Diencephalon (tissue), 1 donor: ENCODE measurements at places on chromosomes 13 and 19. TPM values are rescaled to one million over a fixed set of nuclear protein-coding genes. Genes with fewer than 3 reads are reported as not detected.

Gene LGI4
- total RNA-seq, result 15.0 TPM

Gene GFY
- total RNA-seq, result not detected

Gene WDR87
- total RNA-seq, result not detected

Gene FFAR2
- 0.23 TPM for total RNA-seq

Gene LRRC4B
- total RNA-seq, result 105 TPM

Gene HIPK4
- total RNA-seq, result not detected

Gene DDX49
- total RNA-seq, result 47.3 TPM

Gene TARM1
- not detected for total RNA-seq

Gene KASH5
- not detected for total RNA-seq

Gene SIGLEC11
- 0.23 TPM for total RNA-seq

Gene IFNL1
- total RNA-seq, result not detected

Gene FBXO27
- 10.4 TPM for total RNA-seq

Gene PRR19
- 3.5 TPM for total RNA-seq

Gene KLK7
- not detected for total RNA-seq

Gene KLF1
- 0.69 TPM for total RNA-seq

Gene ZNF772
- 66.7 TPM for total RNA-seq

Gene ADM5
- 1.4 TPM for total RNA-seq

Gene MISP3
- total RNA-seq, result 1.8 TPM

Gene URAD
- not detected for total RNA-seq

Gene DACT3
- 24.0 TPM for total RNA-seq

Gene APOC4
- not detected for total RNA-seq

Gene MED26
- total RNA-seq, result 4.4 TPM

Gene MYH14
- total RNA-seq, result 4.4 TPM

Gene TNNT1
- 20.5 TPM for total RNA-seq

Gene ZNF600
- total RNA-seq, result 1.2 TPM

Gene ZNF101
- 9.2 TPM for total RNA-seq

Gene TEX26
- 3.2 TPM for total RNA-seq

Gene FCER2
- 0.46 TPM for total RNA-seq

Gene EVI5L
- 55.4 TPM for total RNA-seq

Gene ZNF446
- total RNA-seq, result 8.8 TPM

Gene HCST
- 0.92 TPM for total RNA-seq

Gene LYL1
- 3.9 TPM for total RNA-seq

Gene ZGLP1
- 1.6 TPM for total RNA-seq

Gene C19orf81
- not detected for total RNA-seq

Gene SLC1A6
- total RNA-seq, result 56.7 TPM

Gene FXYD3
- total RNA-seq, result not detected

Gene NRTN
- not detected for total RNA-seq

Gene TMPRSS9
- total RNA-seq, result 0.23 TPM

Gene KMT2B
- total RNA-seq, result 6.2 TPM

Gene SIGLEC12
- not detected for total RNA-seq

Gene CD70
- not detected for total RNA-seq

Gene FLT3LG
- total RNA-seq, result 0.69 TPM

Gene ITM2B
- 204 TPM for total RNA-seq

Gene CCDC8
- total RNA-seq, result 8.1 TPM

Gene TPTE2
- 0.46 TPM for total RNA-seq

Gene FPR2
- total RNA-seq, result 0.92 TPM

Gene ZNF728
- total RNA-seq, result 5.5 TPM

Gene CERS1
- total RNA-seq, result 48.9 TPM

Gene BRSK1
- 111 TPM for total RNA-seq

Gene ZNF146
- 65.5 TPM for total RNA-seq

Gene SLC25A41
- total RNA-seq, result 0.69 TPM

Gene YJEFN3
- total RNA-seq, result 11.1 TPM
